Breast epithelium (tissue), 4 donors: ENCODE measurements at places on chromosomes 4 and X. TPM values are rescaled to one million over a fixed set of nuclear protein-coding genes. Genes with fewer than 3 reads are reported as not detected.

- no peaks in the 10 kb centered on the region for H3K27me3 ChIP-seq
- DNase-seq = no peak
- H3K4me3 ChIP-seq = no peak overlapping the region
- no peaks in the 10 kb centered on the region for H3K36me3 ChIP-seq
- H3K4me1 ChIP-seq = no peaks in the 10 kb centered on the region
Measured at GRCh38 chr4:100836929-100837328, 319.1 kb upstream of the EMCN start.

DNA sequence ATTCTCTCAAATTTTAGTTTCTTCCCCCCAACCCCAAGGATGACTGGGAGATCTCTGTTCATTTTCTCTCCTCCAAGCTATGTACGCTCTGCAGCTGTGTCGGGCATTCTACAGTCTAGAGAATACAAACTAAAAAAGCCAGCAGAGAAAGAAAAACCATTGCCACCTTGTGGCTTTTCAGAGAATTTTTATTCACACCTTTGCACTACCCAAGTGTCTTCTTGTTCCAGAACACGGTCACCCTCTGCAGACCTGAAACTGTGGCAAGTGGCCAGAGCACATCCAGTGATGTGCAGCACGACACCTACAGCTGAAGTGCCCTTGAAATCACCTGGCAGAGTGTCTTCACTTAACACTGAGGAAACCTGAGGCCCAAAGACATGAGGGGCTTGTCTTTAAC is 68.6 kb downstream of the CHST7 start:
- H3K4me1 ChIP-seq = no peaks in the 10 kb centered on the region
- no peak for DNase-seq
- H3K4me3 ChIP-seq = no peak overlapping the region

DNA sequence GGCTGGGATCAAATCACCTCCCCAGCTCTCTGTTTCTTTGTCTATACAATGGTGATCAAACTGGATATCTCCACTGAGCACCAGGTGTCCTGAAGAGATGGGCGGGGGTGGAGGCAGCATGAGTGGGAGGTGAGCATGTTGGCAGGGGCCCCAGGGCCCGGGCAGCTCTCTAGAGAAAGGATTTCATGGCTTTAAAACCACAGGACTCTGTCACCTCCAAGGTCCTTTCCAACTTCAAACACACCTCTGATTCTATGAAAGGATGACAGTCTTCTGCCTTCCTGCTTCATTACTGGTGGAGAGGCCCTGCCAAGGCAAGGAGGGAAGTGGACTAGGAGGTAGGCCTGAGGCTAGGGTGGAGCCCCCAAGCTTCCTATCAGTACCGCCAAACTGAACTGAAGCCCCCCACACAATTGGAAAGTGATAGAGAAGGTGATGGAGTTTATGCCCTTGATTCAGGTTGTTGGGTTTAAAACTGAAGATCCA is 38.6 kb downstream of the TRIM2 start:
- no peak overlapping the region for H3K27ac ChIP-seq
- H3K27me3 ChIP-seq = no peaks in the 10 kb centered on the region
- no peak overlapping the region for H3K4me3 ChIP-seq
- H3K36me3 ChIP-seq = no peaks in the 10 kb centered on the region
- H3K4me1 ChIP-seq = no peaks in the 10 kb centered on the region

The ANXA10 gene
- total RNA-seq = not detected

DNA sequence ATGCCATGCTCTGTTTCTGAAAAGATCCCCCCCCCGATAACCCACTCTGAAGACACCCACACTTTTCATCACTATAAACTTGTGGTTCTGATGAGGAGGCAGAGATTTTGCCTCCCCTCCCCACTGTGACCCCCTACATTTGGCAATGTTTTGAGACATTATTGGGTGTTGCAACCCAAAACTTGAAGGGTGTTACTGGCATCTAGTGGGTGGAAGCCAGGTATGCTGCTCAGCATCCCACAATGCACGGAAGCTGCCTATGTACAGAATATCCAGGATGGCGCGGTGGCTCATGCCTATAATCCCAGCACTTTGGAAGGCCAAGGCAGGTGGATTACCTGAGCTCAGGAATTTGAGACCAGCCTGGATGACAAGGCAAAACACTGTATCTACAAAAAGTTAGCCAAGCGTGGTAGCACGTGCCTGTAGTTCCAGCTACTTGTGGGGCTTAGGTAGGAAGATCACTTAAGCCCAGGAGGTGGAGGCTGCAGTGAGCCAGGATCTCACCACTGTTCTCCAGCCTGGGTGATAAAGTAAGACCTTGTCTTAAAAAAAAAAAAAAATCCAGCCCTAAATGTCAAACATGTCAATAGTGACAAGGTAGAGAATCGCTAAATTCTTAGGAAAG is 87.3 kb downstream of the SCD5 start:
- DNase-seq = no peak
- no peak overlapping the region for H3K27ac ChIP-seq
- H3K4me3 ChIP-seq = no peak overlapping the region
- H3K27me3 ChIP-seq = no peaks in the 10 kb centered on the region
- H3K36me3 ChIP-seq = no peaks in the 10 kb centered on the region

The SHROOM2 gene
- 4.5 TPM for total RNA-seq

The KANTR gene
- 29.8 TPM for total RNA-seq

GRCh38 chr4:133145241-133145640 is 3.9 kb upstream of the PCDH10 start:
- no peak for DNase-seq
- H3K27me3 ChIP-seq = peaks cover 85% of the 10 kb centered on the region
- no peak overlapping the region for H3K4me3 ChIP-seq
- no peak overlapping the region for H3K27ac ChIP-seq
- no peaks in the 10 kb centered on the region for H3K36me3 ChIP-seq

- no peak overlapping the region for H3K4me3 ChIP-seq
- H3K27me3 ChIP-seq = no peaks in the 10 kb centered on the region
- no peak for DNase-seq
- no peaks in the 10 kb centered on the region for H3K4me1 ChIP-seq
- H3K27ac ChIP-seq = no peak overlapping the region
- H3K36me3 ChIP-seq = no peaks in the 10 kb centered on the region
Measured at GRCh38 chr4:2024683-2025082, 15.9 kb upstream of the NELFA start.

GRCh38 chr4:1784789-1785591 is 8.1 kb upstream of the FGFR3 start:
- H3K36me3 ChIP-seq = no peaks in the 10 kb centered on the region
- no peak overlapping the region for H3K27ac ChIP-seq
- H3K27me3 ChIP-seq = no peaks in the 10 kb centered on the region
- DNase-seq = no peak
- no peaks in the 10 kb centered on the region for H3K4me1 ChIP-seq
